Epithelial cell of proximal tubule (primary cell): ENCODE measurements at places on chromosomes 12 and 14. TPM values are rescaled to one million over a fixed set of nuclear protein-coding genes. Genes with fewer than 3 reads are reported as not detected.

The STYK1 gene
- 2.5 and 4.6 TPM in 2 replicates for total RNA-seq

The RERG gene
- total RNA-seq, result 0.51 and 1.4 TPM in 2 replicates

The SSTR1 gene
- 0.06 and 0.87 TPM in 2 replicates for total RNA-seq

The NPFF gene
- not detected in 2 replicates for total RNA-seq

The KERA gene
- total RNA-seq, result not detected in 2 replicates

The DTX1 gene
- not detected in 2 replicates for total RNA-seq

The ANKLE2 gene
- total RNA-seq, result 100 and 111 TPM in 2 replicates

The RNASE7 gene
- 0.86 TPM in 1 of 2 replicates, not detected in the other for total RNA-seq

The CACNA2D4 gene
- 0.14 and 1.6 TPM in 2 replicates for total RNA-seq

The TAS2R43 gene
- total RNA-seq, result not detected in 2 replicates

The SUOX gene
- 12.9 and 15.7 TPM in 2 replicates for total RNA-seq

The NR1H4 gene
- total RNA-seq, result not detected in 2 replicates

The ASCL1 gene
- total RNA-seq, result not detected in 2 replicates

- no peak for DNase-seq
These were observed 7.3 kb downstream of the HELB start for GRCh38 chr12:66309606-66310005.

DNA sequence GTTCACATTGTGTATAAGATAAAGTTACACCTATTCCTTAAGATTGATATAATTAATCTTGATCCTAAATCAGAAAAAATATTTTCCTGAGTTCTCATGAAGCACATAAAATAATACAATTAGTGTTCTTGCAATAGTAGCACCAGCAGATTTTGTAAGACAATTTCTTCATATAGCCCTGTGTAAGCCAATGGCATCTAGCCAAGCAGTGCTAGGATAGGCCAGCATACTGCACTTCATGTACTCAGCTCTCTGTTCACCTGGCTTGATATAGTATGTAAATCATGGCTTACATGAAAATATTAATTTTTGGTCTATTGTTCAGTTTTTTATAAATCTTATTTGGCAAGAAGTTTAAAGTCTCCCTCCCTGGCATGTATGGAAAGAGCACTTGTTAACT, 1.9 kb downstream of the KLRF2 start:
- no peak for DNase-seq

GRCh38 chr12:66176105-66176900, 6.5 kb upstream of the TMBIM4 start:
- no peak for DNase-seq

DNA sequence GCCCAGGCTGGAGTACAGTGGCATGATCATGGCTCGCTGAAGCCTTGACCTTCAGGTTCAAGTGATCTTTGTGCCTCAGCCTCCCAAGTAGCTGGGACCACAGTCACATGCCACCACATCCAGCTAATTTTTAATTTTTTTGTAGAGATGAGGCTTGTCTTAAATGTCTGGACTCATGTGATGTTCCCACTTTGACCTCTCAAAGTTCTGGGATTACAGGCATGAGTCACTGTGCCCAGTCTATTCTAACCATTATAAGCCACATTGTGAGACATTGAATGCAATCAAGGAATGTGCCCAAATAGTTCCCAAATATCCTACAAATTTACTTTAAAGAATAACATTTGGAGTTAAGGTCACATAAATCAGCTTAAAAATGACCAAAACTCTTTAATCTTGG, 130.7 kb upstream of the ARID2 start:
- no peak for DNase-seq

GRCh38 chr12:106508966-106509365, 73.8 kb upstream of the RFX4 start:
- DNase-seq, result no peak

- DNase-seq, result no peak
These were observed 125.0 kb downstream of the RAD51B start for GRCh38 chr14:67944605-67945004.

- DNase-seq, result no peak
These were observed 374.7 kb downstream of the ADAMTS20 start for GRCh38 chr12:43177276-43177675.

- DNase-seq, result no peak
These were observed 5.3 kb upstream of the FOXN3 start for GRCh38 chr14:89422181-89422951.

GRCh38 chr14:50040401-50040775, 76.0 kb downstream of the VCPKMT start:
- no peak for DNase-seq

DNA sequence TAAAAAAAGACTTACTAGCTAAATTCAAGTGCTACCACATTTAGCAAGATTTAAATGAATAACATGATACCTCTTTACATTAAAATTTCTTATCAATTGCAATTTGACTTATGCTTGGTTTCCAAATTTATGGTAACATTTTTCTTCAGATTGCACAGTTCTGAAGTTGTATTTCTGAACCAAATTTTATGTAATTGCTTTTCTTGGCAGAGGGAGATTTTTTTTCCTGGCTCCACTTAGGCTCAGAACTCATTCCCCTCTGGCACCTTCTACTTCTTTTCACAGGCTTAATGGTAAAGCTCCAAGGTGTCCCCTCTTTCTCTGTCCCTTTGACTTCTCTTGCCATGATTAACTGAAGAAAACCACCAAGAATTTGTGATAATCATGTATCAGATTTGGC, 99.8 kb upstream of the TMTC1 start:
- no peak for DNase-seq

- no peak for DNase-seq
These were observed 285.1 kb upstream of the NOS1 start for GRCh38 chr12:117646520-117646919.

- no peak for DNase-seq
These were observed 465.9 kb upstream of the TBX3 start for GRCh38 chr12:115149685-115150378.

DNA sequence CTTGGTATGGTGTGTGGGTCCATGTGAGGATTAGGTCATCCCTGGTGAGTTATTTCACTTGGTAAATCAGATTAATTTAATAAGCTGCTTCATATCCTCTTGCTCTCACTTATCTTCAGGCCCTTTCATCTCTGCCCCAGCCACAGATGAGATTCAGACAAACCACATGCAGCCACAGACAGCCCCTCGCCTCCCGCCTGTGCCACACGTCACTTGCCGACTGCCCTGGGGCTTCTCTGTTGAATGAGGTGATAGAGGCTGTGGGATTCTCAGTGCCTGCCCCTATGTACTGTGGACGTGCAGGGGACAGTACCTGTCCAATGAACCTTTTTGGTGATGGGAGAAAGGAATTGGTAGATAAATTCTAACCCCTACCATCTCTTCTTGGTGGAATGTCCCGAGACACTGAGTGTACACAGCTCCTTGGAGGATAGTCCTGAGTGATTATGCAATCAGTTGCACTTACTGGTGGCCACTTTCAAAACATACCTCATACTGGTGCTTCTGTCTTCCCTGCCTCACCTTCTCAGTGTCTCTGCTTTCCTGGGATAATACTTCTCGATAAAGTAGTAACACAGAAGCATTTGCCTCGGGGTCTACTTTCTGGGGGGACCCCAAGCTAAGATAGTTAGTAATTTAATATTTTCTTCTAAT, 248.7 kb downstream of the TTC6 start:
- no peak for DNase-seq

GRCh38 chr12:105920161-105920684, 218.5 kb downstream of the NUAK1 start:
- DNase-seq, result no peak

- no peak for DNase-seq
These were observed 751 bp upstream of the HRK start for GRCh38 chr12:116881877-116882507.

DNA sequence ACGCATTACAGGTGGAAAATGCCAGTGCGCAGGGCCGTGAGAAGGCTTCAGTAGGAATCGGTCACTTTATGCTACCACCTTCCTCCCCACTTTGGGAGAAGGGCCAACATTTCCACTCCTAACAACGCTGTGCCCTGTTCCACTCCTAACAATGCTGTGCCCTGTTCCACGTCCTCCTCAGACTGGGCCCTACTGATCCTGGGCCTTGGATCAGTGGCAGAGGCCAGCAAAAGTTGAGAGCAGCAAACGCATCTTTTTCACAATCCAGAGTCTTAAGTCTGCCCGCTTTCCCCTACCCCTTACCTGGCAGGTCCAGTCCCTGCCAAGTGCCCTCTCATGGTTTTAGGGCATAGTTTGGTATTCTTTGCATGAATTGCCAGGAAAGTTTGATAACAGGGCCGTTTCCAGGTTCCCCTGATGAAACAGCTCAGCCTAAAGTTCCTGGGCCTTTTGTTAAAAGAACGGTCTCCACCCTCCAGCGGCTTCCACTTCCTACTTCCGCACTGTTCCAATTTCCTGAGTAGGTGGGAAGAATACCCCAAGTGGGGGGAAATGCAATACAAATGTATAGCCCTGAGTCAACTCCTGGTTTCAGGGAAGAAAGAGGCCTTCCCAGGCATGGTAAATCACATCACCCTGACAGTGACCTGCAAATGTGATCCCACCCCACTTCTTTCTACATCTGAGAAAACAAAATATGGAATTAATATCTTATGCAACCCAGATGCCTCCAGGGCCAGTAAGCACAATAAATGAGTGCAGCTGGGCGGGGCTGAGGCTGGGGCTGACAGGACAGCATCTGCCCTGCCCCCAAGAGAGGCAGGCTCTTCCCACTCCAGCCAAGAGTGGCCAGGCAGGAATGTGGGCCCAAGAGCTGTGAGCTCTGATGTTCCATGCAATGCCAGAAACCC, 15.0 kb downstream of the KCTD10 start:
- DNase-seq, result no peak

DNA sequence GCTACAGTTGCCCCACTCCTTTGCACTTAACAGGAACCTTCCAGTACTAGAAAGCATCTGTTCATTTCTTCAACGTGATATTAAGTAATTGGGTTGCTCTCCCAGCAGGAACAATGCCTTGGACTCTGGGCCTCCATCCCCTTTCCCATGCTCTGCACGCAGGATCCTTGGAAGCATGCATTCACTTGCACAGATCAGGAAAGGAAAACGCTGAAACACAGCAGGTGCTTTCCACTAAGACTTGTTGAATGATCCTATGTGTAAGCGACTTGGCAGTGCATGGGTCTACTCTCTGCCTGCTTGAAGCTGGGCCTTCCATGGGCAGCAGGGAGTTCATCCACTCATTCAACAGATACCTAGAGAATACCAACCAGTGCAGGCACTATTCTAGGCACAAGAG, 2.3 kb downstream of the LTBP2 start:
- no peak for DNase-seq

DNA sequence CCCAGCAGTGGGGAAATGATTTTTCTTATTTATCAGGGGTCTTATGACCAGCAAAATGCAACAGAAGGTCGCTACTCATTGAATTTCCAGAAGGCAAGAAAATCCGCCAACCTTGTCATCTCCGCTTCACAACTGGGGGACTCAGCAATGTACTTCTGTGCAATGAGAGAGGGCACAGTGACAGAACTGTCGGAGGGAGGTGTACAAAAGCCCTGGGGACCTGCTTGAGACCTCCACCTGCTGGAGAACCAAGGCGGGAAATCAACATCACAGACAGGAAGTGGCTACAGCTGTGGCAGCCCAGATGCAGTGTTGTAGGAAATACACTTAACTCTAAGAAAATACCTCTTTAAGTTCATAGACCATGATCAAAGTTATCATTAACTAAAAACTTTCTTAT, 250.9 kb upstream of the OR4E1 start:
- DNase-seq, result no peak
